ENCODE measurements at places on chromosomes 3 and 15.

DNA sequence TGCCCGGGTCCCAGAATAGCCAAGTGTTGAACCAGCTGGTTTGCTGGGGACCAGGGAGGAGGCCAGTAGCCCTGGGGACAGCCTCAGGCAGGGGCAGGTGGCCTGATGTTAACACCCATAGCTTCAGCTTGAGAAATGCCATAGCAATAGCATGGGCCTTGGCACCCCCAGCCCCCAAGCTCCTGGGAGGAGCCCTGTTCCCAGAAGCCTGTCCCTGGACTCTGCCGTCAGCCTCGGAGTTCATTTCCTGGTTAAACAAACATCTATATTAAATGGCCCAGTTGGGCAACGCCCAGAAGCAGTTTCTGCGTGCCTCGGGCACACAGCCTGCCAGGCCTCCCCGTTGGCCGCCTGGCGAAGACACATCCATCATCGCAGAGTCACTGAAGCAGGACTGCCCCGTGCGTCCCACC is 58.2 kb downstream of the FGD5 start:
- peaks cover 44% of the 10 kb centered on the region for H3K27me3 ChIP-seq
- DNase-seq = no peak
- H3K36me3 ChIP-seq = no peaks in the 10 kb centered on the region
- no peak overlapping the region for H3K4me3 ChIP-seq
- H3K27ac ChIP-seq = no peak overlapping the region

DNA sequence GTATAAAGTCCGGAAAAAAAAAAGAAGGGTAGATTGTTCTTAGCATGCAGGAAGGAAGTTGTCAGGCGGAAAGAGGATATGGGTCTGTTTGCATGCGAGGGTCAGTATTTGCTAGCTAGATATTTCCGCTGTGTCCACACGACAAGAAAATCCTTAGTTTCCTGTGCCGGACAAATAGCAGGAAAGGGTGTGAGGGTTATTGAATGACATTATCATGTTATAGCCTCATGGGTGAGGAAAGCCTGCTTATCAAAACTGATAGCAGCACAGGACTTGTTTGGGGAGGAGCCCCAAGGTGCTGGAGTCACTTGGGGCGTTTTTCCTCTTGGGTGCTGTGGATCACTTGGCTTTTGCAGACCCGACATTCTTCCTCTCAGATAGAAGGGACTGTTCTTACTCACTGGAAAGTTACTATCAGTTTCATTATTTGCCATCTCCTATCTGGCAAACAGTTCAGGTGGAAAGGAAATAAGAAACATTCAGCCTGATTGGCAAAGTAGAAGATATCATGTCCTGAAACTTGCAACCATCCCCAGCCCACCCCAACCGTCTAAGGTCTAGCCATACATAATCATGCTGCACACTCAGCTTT is 127.2 kb upstream of the DPH6 start:
- H3K27me3 ChIP-seq = peaks cover 24% of the 10 kb centered on the region
- DNase-seq = no peak
- peaks cover 5% of the 10 kb centered on the region for H3K4me1 ChIP-seq
- H3K27ac ChIP-seq = peak overlapping the region; percentile 32
- peak overlapping the region; percentile 52 for H3K4me3 ChIP-seq

DNA sequence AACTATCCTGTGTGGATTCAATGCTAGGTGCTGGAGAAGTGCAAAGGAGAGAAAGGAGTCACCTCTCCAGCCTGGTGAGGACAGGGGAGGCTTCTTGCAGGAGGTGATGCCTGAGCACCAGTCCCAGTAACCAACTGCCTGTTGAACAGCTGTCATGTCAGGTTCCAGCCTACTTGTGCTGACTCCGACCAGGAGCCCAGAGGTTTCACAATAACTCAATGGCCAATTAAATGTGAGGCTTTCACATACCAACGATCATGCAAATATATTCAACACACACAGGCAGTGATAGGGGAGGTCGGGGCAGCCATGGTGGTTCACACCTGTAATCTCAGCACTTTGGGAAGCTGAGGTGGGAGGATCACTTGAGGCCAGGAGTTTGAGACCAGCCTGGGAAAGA is 7.7 kb downstream of the SORD start:
- peaks cover 3% of the 10 kb centered on the region for H3K4me1 ChIP-seq
- H3K27me3 ChIP-seq = no peaks in the 10 kb centered on the region
- H3K4me3 ChIP-seq = no peak overlapping the region
- H3K36me3 ChIP-seq = peaks cover under 1% of the 10 kb centered on the region
- no peak overlapping the region for H3K27ac ChIP-seq
- DNase-seq = no peak

DNA sequence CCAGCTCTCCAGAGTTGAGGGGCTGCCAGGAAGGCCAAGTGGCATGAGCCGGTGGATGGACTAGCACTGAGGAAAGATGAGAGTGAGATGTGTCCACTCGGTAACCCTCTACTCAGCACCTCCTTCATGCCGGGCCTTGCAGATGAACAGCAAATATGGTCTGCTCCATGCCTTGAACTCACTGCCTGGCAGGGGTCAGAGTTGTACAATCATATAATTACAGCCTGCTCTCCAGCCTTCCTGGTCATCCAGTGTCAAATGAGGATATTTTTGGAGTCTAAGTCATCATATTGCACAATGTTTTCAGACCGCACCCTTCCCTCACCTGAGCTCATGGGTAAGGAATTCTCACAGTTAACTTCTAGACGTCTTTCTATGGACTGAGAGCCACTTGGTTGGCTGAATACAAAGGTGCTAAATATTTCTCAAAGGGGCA is 4.9 kb downstream of the MGLL start:
- peaks cover 52% of the 10 kb centered on the region for H3K27me3 ChIP-seq
- H3K36me3 ChIP-seq = peaks cover under 1% of the 10 kb centered on the region
- H3K27ac ChIP-seq = no peak overlapping the region
- no peak for DNase-seq
- peaks cover under 1% of the 10 kb centered on the region for H3K4me1 ChIP-seq
- H3K4me3 ChIP-seq = no peak overlapping the region

DNA sequence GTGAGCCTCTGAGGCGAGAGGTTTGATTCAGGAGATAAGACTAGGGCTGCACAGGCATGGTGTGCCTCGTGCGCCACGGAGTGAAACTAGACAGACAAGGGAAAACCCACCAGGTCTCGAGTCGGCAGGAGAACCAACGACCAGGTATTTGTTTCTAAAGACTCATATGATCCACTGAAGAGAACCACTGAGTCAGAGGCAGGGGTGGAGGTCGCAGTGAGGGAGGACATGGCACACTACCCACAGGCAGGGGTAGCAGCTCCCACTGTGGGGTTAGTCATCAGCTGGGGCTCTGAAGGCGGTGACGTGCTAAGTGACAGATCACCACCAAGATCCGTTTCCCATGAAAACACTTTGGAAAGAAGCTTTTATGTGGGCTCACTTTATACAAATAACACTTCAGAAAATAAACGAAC is 45.7 kb downstream of the CHSY1 start:
- peak overlapping the region; percentile 83 for H3K27ac ChIP-seq
- H3K4me1 ChIP-seq = peaks cover 56% of the 10 kb centered on the region
- peak overlapping the region; percentile 67 for H3K4me3 ChIP-seq
- peak; percentile 17 for DNase-seq

DNA sequence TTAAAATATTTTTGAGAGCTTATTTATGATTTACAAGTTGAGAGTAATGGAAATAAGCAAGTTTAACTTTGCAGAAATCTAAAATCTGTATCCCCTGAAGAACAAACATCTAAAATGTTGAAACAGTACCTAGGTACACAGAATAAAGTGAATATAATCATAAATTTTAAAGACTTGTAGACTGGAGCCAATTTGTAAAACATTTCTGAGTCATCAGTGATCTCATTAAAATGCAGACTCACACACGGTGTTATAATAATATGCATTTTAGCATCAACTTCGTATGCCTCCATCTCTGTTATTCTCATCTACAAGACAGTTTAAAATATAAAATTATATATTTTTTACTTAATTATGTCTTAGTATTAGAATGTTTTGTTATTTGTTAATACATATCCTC is 399.5 kb upstream of the GOLIM4 start:
- no peak overlapping the region for H3K27ac ChIP-seq
- no peaks in the 10 kb centered on the region for H3K36me3 ChIP-seq
- no peaks in the 10 kb centered on the region for H3K4me1 ChIP-seq
- H3K4me3 ChIP-seq = no peak overlapping the region
- no peaks in the 10 kb centered on the region for H3K27me3 ChIP-seq

- DNase-seq = no peak
- no peak overlapping the region for H3K4me3 ChIP-seq
- peaks cover 12% of the 10 kb centered on the region for H3K36me3 ChIP-seq
- H3K4me1 ChIP-seq = peaks cover 38% of the 10 kb centered on the region
These were observed 32.3 kb downstream of the ACAP2 start for GRCh38 chr3:195410546-195410945.

DNA sequence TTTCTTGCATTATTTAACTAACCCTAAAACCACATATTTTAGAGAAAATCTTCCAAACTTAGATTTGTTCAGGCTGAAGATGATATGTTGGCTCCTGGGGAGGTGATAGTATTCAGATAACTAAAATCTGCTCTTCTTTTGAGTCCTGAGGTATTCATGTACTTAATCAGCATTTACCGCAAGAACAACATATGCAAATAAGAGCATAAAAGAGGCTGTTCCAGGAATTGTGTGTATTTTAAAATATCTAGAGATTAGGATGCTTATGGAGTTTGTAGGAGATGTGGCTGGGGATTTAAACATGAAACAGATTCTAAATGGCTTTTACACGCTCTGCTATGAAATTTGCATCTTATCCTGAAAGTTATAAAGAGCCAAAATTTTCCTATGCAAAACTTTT is 298.2 kb downstream of the EPHA3 start:
- no peaks in the 10 kb centered on the region for H3K27me3 ChIP-seq
- H3K27ac ChIP-seq = no peak overlapping the region
- DNase-seq = no peak
- no peak overlapping the region for H3K4me3 ChIP-seq
- no peaks in the 10 kb centered on the region for H3K36me3 ChIP-seq

DNA sequence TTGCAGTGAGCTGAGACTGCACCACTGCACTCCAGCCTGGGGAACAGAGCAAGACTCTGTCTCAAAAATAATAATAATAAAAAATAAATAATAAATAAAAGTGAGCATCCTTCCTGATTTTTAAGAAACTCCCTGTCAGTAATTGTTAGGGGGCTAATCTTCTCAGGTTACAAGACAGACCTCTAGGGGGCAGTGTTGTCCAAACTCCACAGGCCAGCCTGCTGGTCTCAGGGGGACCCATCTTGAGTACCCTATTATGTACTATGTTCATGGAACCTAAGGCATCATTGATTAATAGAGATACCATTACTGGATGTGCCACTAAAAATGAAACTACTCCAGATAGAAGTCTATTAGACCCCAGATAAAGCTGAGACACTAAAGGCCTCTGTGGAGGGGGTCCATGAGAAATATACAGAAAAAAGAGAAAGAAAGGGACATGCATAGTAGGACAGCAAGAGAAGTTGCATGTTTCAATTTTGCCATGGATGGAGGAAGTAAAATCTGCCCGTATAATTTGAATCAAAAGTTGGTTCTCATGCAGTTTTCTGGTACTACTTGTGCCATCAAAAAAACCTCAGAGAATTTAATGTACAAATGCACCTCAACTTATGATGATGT is 85.5 kb upstream of the CDV3 start:
- DNase-seq = peak; percentile 53
- peaks cover 2% of the 10 kb centered on the region for H3K36me3 ChIP-seq
- H3K4me3 ChIP-seq = no peak overlapping the region

DNA sequence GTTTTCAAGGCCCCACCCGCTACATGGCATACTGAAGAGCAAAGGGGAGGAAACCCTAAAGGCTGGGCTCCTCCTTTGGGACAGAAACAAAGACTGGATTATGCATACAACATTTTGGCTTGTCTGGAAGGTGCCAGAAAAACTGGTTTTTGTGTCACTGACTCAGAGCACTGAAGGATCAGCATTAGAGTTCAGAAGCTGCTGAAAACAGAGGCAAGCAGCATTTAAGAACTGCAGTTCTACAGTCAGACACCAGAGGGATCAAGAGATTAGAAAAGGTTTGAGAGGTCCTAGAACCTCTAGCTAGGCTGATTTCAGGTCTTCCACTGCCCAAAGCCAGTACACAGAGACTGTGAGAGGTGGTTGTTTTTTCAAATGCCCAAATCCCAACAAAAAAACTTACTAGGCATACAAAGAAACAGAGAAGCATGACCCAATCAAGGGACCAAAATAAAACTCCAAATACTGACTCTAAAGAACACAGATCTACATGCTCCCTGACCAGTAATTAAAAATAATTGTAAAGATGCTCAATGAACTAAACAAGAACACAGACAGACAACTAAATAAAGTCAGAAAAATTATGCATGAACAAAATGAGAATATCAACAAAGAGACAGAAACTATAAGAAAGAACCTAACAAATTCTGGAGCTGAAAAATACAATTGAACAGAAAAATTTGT is 91.2 kb downstream of the SENP2 start:
- peaks cover 40% of the 10 kb centered on the region for H3K27me3 ChIP-seq
- H3K27ac ChIP-seq = no peak overlapping the region
- DNase-seq = no peak
- no peaks in the 10 kb centered on the region for H3K36me3 ChIP-seq
- H3K4me3 ChIP-seq = no peak overlapping the region

DNA sequence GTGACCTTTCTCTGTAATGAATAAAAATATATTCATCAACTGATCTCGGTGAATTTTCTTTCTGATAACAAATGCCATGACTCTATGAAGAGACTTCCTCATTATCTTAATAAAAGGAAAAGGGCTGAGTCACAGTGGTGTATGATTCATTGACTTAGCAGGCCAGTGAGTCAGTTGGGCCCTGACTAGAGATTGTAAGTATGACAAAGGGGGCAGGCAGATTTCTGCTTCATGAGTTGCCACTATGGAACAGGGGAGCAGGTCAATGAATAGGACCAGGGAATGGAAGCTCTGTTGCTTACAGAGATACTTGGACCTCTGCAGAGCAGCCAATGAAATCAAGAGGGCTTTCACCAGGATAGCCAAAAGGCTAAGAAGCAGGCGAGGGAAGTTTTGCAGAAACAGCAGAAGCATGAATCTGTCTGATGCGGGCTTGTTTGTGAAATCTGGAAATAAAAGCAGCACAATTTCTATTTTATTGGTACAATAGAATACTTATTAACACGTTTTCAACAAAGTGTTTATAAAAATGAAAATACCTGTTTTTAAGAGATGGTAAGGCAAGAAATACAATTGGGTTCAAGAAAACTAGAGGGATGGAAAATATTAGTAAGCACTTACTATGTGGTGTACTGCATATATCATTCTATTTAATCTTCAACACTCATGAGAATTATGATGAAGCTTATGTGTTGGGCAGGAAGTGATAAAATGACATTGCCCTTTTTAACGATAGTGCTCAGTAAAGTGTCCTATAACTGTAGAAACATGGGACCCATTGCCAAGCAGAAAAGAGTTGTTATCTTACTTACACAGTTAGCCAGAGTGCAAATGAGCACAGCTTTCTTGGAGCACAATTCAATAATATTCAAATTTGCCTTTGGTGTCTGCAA is 169.8 kb upstream of the MYRIP start:
- H3K4me1 ChIP-seq = no peaks in the 10 kb centered on the region
- H3K4me3 ChIP-seq = no peak overlapping the region
- DNase-seq = no peak
- H3K27ac ChIP-seq = no peak overlapping the region
